Activated naive CD4-positive, alpha-beta T cell treated with anti-CD3 and anti-CD28 coated beads, Interleukin-2, amount 50 U/mL, for 16 hours (primary cell): ENCODE measurements at places on chromosomes 12 and 14.

- no peak for DNase-seq
These were observed 184.9 kb upstream of the SFSWAP start for GRCh38 chr12:131525795-131526508.

DNA sequence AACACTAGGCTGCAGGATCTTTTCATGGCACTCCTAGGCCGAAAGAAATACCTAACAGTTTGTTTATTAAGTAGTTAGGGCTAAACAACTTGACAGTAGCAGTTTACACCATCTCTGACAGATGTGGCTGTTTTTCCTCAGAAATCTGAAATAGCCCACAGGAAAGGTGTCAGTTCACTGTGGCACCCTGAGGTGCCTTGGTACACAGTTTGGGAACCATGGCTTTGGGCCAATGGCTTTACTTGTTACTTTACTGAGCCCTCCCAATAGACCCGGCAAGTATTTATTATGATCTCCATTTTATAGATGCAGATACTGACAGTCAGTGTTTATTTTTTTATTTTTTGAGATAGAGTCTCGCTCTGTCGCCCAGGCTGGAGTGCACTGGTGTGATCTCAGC is 69.3 kb downstream of the RBM19 start:
- no peak for DNase-seq

DNA sequence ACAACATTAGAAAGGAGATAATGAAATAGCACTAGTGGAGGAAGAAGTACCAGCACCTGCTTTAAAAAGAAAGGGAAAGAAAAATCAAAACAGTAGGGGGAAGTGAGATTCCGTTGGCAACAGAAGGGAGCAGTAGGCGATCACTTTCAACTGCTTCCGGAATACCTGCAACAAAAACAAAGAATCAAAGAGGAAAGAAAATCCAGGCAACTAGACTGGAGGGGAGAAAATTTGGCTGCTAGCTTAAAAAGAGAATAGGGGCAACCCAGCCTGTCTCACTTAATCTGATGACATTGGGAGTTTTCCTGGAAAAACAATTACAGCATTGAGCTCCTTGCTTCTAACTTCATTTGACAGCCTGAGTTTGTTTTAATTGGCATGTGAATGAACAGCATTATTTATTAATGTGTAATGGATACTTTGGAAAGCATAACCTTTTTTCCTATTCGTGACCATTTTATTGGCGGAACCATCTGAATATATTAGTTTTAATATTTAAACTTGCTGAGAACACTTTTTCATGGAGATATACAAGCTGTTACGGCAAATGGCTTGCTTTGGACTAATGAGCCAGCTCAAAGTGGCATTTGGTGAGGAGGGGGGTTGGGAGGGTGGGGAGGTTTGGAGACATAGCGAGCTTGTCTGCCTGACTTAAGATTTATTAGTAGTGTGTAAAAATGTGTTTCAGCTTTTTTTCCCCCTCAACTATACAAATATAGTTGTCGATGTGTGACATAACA is 2.5 kb upstream of the DACT1 start:
- no peak for DNase-seq

DNA sequence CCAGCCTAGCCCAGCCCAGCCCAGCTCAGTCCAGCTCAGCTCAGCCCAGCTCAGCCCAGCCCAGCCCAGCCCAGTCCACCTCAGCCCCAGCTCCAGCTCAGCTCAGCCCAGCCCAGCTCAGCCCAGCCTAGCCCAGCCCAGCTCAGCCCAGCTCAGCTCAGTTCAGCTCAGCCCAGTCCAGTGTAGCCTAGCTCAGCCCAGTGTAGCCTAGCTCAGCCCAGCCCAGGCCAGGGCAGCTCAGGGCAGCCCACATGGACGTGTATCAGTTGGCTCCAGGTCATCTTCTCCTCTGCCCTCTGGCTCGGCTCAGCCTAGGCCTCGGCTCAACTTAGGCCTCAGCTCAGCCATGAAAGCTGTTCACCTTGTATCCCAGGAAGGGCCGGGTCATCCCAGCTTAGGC is 64.7 kb downstream of the TMEM121 start:
- DNase-seq = no peak

DNA sequence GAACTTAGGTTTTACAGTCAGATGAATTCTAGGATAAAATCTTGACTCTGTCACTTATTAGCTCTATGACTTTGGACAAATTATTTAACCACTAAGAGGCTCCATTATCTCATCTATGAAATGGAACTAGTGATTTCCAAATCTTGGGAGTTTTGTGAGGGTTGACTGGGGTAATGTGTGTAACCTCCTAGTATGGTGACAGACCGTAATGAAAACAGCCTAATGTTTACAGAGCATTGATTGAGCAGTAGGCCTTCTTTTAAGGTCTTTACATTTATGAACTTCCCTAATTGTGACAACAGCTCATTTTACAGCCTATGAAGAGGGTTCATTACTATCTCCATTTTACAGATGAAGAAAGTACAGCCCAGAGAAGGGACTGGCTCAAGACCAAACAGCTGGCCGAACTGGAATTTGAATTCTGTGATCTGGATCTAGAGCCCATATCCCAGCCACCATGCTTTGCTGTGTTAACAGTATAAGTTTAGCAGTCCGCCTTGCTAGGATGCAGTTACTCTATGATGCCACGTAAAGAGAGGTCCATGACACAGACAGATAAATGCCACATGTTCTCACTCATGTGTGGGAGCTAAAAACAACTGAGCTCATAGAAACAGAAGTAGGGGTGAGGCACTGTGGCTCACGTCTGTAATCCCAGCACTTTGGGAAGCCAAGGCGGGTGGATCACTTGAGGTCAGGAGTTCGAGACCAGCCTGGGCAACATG is 9.1 kb upstream of the FBXL14 start:
- DNase-seq = no peak

DNA sequence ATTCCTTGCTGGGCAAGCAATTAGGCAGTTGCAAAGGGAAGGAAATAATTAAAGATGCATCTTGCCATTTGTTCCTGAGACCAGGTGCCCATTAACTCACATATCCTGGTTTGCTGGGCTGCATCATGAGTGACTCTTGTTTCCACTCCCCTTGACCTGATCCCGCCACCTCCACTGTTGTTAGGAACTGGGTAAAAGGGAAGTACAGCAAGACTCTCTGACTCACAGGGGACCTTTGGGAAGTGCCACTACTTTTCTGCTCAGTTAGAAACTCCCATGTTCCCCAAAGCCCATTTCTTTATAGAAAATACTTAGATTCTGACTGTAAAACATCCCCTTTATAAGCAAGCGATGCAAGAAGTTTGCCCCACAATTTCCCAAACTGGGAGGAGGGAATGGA is 186.0 kb upstream of the BCL2L14 start:
- no peak for DNase-seq

- DNase-seq = no peak
These were observed 44.3 kb upstream of the CCDC63 start for GRCh38 chr12:110802489-110802888.

DNA sequence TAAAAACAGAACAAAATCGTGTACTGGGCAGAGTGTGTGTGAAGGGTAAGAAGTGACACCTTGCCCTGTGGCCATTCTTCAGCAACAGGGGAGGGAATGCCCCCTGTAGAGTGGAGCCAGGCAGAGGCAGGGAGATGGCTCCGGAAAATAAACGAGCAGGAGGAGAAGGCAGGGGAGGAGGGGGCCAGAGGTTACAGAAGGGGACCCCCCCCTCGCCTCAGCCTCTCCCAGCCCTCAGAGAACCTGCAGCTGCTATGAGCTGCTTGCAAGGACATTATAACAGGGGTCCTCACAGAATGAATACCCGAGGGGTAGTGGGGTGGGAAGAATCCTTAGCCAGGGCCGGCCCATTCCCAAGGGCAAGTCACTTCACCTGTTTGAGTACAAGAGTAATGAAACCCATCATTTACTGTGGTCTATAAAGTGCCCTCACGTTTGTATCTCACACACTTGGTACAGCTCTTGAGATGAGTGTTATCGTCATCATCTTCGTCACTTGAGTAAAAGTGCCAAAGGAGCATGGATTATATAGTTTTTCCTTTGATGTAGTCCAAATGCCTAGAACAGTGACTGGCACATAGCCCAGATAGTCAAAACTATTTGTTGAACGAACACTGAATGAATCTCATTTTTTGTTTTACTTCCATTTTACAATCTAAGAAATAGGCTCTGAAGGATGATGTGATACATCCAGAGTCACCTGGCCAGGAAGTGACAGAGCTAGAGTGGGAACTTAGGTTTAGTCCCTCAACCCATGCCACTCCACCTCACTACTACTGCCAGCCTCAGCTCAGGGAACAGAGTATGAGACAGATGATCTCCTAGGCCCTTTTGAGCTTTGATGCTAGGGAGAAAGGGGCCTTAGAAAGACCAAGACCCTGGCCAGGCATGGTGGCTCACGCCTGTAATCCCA is 14.5 kb downstream of the SCNN1A start:
- DNase-seq = no peak

GRCh38 chr12:96064271-96064670 is 28.9 kb upstream of the LTA4H start:
- no peak for DNase-seq

DNA sequence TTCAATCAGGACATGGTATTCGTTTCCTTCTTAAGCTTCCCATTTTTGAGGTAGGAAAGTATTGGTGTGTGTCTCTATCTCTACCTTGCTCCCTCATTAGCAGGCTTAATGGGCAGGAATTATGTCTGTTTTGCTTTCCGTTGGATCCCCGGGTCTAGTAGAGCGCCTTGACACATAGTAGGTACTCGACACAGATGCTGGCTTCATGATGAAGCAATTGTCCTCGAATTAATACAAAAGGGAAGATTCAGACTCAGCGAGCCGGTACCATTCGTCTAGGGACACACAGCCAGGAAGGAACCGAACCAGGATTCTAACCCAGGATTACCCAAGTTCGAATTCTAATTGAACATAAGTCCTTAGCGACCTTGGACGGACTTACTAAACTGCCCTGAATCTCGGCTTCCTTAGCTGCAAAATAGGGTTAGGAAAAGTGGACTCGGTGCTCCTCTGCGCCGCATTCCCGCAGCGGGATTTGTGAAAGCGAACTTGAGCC is 496 bp upstream of the ISCU start:
- no peak for DNase-seq

GRCh38 chr12:39064708-39065107 is 159.3 kb upstream of the CPNE8 start:
- DNase-seq = no peak

GRCh38 chr14:82501554-82501953 is 967.9 kb upstream of the SEL1L start:
- no peak for DNase-seq

DNA sequence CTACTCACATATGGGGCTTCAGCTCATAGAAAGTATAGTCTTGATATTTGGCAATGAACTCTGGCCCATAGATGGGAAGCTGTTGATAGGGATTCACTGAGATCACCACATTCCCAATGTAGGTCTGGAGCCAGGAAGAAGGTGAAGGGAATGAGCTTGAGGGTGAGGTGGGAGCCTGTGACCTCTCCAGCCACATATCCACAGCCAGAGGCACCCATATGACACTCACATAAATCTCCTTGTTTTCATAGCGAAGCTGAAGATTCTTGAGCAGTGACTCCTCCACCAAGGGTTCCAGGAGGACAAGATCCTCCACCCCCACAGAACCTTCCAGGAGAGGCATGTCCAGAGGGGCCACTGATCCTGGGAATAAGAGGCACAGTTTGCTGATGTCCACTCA is 1.9 kb downstream of the MYO1A start:
- no peak for DNase-seq

GRCh38 chr14:31419179-31419966 is 977 bp downstream of the HEATR5A start:
- DNase-seq = no peak

GRCh38 chr12:96359328-96359727 is 40.9 kb downstream of the CDK17 start:
- no peak for DNase-seq

DNA sequence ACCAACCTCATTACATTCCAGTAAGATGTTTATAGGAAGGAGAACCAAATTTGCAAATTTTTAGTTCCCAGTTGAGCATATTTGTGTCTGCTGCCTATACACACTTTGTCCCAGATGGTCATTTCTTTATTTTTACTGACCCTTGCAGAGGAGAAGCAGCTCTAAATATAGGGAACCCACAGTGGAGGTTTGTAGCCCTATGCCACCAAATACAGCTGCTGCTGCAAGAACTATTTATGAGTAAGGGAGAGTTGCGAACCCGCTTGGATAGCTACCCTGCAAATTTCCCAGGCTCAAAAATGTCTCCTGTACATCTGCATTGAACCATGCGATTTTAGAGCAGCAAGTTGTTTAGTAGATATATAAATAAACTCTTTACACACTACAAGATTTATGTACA is 48.2 kb downstream of the NAV3 start:
- DNase-seq = no peak

GRCh38 chr12:66573605-66574004 is 105.3 kb downstream of the GRIP1 start:
- no peak for DNase-seq

DNA sequence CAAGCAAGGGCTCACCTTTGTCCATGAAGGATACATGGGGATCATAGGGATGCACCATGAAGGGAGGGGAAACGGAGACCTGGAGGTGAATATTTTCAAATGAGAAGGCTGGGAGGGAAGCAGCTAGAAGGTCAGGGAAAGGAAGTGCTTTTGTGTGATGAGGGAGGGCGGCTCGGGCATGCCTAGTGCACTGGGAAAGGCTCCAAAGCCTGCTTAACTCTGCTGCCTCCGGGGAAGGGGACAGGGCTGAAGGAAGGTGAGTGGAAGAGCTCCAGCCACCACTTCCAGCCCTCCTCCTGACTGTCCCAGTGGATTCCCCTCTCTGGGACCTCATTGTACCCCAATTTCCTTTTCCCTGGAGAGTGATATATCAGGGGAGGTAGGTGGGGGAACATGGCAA is 149.4 kb upstream of the PRMT8 start:
- DNase-seq = no peak

DNA sequence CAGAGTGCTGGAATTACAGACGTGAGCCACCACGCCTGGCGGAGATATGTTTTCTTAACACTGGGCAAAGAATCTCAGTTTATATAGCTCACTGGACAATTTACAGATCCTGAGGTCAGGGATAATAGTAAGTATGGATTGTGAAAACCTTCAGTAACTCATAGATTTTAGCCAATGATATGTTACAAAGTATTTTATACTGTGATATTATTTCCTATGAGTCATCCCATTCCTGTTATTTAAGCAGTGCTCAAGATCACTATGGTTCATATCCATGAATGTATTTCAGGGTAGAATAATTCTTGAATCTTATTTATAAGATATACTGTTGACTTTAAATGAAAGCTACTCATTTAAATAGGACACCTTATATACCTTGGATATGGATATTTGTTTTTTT is 107.2 kb downstream of the RAD51B start:
- DNase-seq = no peak

DNA sequence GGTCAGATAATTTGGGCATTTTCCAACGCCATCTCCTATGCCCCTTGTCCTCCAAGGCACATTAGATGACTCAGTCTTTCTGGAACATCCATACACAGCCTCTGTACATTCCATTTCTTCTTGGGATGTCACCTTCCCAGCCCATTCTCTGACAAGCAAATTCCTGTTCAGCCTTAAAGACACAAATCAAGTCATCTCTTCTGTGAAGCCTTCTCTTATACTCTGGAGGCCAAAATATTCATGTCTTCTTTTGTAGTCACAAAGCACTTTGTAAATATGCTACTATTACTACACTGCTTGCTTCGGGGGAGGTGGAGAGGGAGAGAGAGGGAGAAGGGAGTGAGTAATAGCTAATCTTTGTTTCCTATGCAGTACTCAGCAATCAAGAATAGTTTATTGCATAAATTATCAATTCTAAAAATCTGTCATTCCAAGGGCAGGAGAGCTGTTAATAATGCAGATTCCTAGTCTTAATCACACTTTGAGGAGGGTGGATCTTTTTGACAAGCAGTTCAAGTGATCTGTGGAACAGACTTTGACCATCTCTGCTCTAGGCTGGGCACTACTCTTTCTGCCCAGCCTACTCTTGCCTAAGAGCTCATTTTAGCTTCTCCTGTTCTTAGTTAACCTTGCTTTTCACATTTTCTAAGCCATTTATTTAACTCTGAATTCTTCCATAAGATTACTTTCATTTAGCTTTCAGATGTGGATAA is 27.9 kb downstream of the KCNMB4 start:
- DNase-seq = no peak
